HFF-Myc (cell line): ENCODE measurements at places on chromosomes 1 and 21.

GRCh38 chr1:220514256-220514655 is 13.7 kb upstream of the MARK1 start:
- no peak for DNase-seq

DNA sequence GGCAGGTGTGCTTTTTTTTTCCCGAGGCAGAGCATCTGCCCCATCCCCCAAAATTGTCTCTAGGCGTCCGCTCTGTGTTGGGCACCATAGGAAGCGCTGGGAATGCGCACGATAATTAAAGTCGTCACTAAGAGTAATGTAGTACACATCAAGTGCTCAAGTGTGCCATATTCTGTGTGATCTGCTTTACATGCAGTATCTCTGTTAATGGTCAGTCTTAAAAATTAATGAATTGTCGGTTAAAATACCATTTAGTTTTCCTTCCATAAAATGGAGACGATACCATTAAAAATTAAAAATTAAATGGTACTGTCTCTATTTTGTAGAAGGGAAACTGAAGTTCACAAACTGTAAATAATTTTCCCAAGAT is 544 bp upstream of the CCT8 start:
- DNase-seq: no peak

- no peak for DNase-seq
Measured at GRCh38 chr1:67214420-67215174, 48.3 kb downstream of the IL23R start.

DNA sequence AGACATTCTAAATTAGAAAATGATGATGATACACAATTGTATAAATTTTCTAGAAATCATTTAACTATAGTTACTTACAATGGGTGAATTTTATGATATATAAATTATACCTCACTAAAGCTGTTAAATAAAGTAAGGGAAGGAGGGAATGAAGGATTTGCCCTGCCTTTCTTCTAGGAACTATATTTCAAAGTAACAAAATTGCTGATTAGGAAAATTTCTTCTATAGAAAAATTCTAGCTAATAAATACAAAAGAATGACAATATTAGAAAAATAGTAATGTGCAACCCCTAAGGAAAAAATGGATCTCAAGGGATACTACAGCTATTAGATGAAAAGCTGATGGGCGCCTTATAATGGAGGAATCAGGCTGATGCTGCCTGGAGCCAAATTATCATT is 23.1 kb downstream of the SPATA6 start:
- DNase-seq: no peak

GRCh38 chr1:25738499-25738898 is 61.5 kb upstream of the SELENON start:
- no peak for DNase-seq

- DNase-seq: no peak
Measured at GRCh38 chr1:6157528-6158174, 22.5 kb downstream of the CHD5 start.

DNA sequence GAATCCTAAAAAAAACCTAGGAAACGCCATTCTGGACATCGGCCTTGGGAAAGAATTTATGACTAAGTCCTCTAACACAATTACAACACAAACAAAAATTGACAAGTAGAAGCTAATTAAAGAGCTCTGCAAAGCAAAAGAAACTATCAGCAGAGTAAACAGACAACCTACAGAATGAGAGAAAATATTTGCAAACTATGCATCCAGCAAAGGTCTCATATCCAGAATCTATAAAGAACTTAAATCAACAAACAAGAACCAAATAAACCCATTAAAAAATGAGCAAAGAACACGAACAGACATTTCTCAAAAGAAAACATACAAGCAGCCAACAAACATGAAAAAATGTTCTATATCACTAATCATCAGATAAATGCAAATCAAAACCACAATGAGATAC is 58.6 kb downstream of the PTGFR start:
- DNase-seq: no peak

GRCh38 chr1:215241451-215241850 is 158.9 kb downstream of the KCNK2 start:
- DNase-seq: no peak

- DNase-seq: no peak
Measured at GRCh38 chr1:157034137-157034800, 11.3 kb downstream of the ARHGEF11 start.

GRCh38 chr1:26774462-26774861 is 13.3 kb upstream of the PIGV start:
- DNase-seq: no peak

DNA sequence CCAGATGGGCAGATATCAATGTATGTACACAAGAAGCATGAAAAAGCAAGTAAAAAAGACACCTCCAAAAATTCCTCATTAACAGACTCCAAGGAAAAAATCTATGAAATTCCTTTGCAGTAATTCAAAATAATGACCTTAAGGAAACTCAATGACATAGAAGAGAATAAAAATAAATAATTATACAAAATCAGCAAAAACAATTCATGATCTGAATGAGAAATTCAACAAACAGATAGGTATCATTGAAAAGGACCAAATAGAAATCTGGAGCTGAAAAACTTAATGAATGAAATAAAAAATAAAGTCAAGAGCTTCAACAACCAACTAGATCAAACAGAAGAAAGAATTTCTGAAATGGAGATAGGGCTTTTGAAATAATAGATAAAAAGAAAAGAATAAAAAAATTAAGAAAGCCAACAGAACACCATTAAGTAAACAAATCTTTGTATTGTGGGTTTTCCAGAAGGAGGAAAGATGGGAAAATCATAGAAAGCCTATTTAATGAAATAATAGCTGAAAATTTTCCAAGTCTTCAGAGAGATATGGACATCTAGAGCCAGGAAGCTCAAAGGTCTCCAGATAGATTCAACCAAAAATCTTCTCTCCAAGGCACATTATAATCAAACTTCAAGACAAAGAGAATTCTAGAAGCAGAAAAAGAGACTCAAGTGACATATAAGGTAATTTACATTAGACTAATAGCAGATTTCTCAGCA is 52.0 kb upstream of the KCNK1 start:
- no peak for DNase-seq

- DNase-seq: no peak
Measured at GRCh38 chr1:229887043-229887822, 179.8 kb upstream of the GALNT2 start.

DNA sequence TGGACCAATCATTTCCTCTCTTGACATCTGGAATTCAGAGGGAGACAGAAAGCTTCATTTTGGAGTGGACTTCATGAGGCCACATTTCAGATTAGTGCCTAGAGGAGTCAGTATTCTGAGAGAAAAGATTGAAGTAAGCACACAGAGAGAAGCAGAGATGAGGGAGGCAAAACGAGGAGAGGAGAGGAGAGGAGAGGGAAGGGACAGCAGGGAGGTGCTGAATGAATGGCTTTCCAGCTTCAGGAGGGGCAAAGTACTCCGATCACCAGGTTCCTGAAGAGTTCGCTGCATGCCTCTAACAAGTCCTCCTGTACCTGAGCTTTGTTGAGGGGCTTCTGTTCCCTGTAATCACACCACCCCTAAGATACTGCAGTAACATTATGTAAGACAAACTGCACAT is 76.0 kb downstream of the NRIP1 start:
- no peak for DNase-seq

DNA sequence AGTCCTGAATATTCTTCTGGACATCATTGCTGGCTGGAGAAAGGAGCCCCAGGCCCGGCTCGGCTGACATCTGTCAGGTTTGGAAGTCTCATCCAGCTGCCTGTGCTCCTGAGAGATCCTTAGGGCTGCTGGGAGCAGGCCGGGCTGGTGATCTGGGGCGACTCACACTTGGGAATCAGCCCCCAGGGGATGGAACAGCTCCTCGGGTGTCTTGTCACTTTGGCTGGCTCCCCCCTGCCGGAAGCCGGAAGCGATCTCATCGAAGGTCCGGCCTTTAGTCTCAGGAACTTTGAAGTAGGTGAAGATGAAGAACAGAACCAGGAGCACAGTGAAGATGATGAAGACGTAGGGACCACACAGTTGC is 31.8 kb downstream of the SLC2A1 start:
- no peak for DNase-seq

DNA sequence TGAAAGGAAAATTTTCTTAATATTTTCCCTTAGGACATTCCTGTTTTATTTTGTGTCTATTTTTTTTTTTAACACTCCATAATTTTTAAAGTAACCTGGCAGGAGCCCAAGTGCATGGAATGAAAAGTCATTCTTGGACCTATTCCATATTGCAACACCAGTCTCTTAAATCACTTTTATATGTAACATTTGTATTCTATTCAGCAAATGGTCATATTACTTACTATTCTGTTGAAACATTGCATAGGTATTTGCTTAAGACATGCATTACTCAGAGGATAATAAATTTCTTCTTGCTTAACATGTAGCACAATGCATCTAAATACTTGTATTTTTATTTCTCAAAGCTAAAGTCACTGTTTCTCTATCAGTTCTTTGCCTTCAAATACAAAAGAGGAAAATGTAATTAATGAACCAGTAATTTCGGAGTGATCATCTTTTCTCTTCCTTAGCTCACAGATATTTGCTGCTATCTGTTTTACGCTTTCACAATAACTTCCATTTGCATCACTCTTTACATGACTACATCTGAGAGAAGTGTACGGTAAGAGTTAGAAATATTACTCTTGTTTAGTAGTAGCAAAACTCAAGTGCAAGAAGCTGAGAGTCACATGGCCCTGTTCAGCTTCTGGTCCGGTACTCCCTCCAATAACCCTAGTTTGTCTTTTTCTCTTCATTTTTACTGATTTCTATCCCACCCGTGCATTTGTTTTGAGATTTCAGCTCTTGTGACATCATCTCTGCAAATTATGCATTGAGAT is 394.8 kb downstream of the USP25 start:
- DNase-seq: peak; percentile 59

- DNase-seq: no peak
Measured at GRCh38 chr21:39384674-39385298, 35.9 kb upstream of the HMGN1 start.

DNA sequence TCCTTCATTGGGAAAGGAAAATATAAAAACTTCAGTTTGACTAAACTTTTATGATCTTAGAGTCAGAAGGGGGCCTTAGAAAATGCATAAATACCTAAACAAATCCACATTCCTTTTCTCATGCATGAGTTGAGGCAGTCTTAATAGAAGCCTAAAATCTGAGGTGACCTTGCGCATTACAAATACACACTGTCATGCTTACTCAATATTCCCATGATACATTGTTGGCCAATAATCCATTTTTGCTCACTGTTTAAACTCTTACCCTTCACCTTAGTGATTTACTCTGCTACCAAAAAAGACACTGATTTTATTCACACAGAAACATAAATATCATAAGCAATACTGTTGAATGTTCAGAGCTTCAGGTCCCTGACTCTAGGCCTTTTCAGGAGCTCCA is 19.1 kb upstream of the TMCO1 start:
- DNase-seq: no peak

DNA sequence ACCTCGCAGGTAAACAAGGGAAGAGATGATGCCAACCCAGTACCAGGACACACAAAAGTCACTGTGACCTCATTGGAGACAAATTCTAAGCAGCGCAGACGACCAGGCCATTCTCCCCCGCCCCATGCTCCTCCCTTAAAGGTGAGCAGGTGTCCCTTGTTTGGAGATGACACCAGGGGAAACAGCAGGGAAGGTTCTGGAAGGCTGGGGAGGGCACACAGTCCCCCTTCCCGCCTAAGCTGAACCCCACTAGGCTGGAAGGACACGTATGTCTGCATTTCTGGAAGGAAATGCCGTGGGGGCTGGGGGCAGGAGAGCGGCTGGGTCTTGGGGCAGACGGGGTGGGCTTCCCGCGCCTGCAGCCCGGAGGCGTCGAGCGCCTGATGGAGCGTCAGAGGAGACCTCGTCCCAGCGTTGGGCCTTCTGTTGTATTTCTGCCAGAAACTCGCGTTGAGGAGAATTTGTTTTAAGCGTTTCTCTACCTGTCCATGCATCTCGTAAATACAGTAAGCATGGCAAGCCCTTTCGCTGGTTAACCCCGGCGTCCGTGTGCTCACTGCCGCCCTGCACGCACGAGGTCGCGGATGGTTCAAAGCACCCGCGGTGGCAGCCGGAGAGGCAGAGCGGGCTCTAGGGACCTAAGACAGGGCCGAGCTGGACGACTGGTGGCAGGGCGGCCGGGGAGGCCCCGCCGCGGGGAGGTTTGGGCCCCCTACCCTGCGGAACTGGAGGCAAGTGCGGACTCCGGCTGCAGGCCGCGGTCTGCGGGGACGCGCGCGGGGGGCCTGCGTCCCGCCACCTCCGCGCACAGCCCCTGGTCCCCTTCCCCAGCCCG is 1.2 kb upstream of the LHX4 start:
- DNase-seq: no peak

DNA sequence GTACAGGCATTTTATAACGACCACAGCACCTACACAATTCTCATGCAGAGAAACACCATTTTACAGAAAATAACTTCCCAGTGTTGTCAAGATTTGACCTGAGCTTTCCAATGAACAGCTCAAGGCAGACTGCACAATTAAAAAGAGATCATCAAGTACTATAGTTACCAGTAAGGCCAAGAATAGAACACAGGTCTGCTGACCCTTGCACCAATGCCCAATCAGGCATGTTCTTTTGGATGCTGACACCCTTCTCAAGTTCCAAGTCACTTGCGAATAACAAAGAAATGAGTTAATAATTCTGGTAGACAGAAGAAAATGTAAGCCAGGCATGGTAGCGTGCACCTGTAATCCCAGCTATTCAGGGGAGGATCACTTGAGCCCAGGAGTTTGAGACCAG is 101.9 kb downstream of the SLC45A1 start:
- no peak for DNase-seq

GRCh38 chr1:96374076-96374762 is 347.4 kb upstream of the PTBP2 start:
- DNase-seq: no peak

GRCh38 chr1:2795926-2796325 is 5.6 kb downstream of the TTC34 start:
- no peak for DNase-seq

DNA sequence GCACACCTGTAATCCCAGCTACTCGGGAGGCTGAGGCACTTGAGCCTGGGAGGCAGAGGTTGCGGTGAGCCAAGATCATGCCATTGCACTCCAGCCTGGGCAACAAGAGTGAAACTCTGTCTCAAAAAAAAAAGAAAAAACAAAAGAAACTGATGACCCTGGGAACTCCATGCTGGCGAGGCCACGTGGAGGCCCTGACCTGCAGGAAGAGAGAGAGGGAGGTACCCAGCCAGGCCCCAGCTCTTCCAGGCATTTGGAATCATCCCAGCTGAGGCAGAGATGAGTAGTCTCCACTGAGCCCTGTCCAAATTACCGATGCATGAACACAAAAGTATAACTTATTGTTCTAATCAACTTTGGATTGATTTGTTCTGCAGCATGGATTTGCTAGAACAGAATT is 132.0 kb upstream of the ZBTB40 start:
- DNase-seq: no peak

GRCh38 chr1:58515794-58516401 is 30.6 kb downstream of the OMA1 start:
- DNase-seq: peak; percentile 67

DNA sequence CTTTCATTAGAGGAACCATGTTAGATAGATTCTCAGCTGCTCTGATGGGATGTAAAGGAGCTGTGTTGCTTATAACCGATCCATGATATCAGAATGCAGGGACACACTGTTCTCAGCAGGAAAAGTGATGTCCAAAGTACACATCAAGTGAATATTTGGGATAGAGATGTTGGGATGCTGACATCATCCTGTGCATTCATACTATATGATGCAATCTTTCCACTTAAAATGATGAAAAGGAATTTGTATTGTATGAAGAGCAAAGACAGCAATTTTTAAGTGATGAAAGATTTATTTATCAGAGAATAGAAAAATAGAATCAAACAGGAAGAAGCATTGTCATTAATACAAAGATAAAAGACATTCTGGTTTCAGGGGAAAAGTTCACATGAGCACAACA is 110.1 kb downstream of the ERG start:
- no peak for DNase-seq

- no peak for DNase-seq
Measured at GRCh38 chr21:33359446-33359845, 34.7 kb downstream of the IFNAR1 start.

GRCh38 chr1:98459486-98459870 is 202.0 kb upstream of the SNX7 start:
- no peak for DNase-seq
